Activated naive CD4-positive, alpha-beta T cell treated with anti-CD3 and anti-CD28 coated beads, Interleukin-2, amount 50 U/mL, for 72 hours (primary cell): ENCODE measurements at places on chromosomes 2 and 18. TPM values are rescaled to one million over a fixed set of nuclear protein-coding genes. Genes with fewer than 3 reads are reported as not detected.

Gene KDSR
- 69.1 TPM for total RNA-seq

Gene BMP10
- not detected for total RNA-seq

Gene TRAPPC12
- total RNA-seq = 71.4 TPM

DNA sequence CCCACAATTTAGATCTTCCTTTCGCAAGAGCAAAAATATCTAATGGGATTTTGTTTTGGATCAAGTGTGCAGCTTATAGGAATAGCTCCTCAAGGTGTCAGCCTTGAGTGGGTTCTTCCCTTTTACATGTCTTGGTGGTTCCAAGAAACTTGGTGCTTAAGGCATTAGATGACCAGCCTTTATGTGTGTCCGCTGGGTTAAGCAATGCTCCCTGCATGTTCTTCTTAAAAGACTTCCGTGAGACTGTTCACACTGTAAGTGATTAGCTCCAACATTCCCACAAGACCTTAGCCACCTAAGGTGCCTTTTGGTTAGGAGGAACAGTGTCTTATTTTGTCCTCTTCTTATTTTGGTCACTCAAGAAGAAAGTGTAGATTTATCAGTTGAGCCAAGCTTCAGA, 44.3 kb upstream of the GPR39 start:
- no peak for DNase-seq

DNA sequence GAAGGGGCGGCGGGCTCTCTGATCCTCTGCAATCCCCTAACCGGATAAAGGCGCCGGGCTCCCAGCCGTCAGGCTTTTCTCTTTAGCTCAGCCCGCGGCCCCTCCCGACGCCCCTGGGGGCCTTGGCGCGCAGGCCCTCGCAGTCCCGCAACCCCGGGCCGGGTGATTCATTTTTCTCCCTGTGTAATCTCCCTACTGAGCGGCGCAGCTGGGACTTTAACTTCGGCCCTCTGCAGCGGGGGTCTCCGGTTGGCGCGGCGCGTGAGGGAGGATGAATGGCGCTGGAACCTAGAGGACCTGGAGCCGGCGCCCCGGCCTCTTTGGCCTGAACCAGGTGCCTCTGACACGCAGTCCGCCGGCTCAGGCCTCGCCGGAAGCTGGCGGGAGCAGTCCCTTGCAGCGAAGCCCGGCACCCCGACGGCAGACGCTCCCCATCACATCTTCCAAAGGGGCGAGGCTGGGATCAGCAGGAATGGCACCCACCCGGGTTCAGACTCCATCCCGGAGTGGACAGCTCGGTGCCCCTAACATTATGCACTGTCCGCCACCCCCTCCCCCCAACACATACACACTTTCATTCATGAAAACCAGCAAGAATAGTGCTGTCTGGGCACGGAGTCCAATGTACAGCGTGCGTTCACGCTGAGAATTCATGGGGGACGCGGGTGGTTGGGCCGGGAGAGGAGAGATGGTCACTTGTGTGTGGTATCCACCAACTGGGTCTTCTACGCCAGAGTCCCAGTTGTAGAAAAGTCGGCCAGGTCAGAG, 1.2 kb downstream of the CNGA3 start:
- no peak for DNase-seq

- no peak for DNase-seq
These were observed 41.0 kb downstream of the SLC14A2 start for GRCh38 chr18:45656194-45656770.

DNA sequence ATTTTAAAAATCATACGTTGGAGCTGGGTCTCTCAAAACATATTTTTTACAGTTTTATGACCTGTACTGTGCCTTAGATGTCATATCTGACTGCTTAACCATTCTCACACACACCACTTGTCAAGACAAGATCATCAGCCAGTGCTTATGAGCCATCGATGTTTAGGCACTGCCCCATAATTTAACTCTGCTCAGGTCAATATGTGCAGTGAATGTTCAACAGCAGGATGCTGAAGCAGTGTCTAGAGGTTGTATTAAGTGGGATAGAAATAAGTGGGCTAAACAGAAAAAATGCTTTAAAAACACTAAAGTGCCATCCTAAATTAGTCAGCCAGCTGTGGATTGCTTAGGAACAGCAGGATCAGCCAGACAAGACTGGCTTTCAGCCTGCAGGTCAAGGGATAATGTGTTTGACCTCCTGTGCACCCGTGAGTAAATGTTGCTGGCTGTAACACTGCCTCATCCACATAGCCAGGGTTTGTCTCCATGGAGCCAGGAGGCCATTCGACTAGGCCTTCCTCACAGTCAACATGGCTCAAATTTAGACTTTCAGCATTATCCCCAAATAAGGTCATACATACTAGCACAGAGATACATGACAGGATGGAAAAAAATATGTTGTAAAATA, 139.0 kb upstream of the NXPH2 start:
- no peak for DNase-seq

- no peak for DNase-seq
These were observed 46.2 kb downstream of the FAM98A start for GRCh38 chr2:33552758-33553461.

DNA sequence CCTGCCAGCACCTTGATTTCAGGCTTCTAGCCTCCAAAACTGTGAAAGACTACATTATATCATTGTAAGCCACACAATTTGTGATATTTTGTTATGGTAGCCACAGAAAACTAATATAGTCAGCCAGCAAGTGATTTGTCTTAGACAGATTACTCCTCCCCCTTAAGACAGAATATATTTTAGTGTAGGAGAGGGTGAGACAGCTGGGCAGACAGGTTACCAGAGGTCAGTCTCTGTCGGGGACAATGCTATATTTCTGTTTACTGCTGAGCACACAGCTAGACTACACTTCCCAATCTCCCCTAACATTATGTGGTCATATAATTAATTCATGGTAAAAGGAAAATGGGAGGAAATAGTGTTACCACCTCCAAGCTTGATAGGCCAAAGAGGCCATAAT, 185.8 kb upstream of the PIK3C3 start:
- no peak for DNase-seq

GRCh38 chr2:85888020-85888683, 638 bp downstream of the ST3GAL5 start:
- peak; percentile 37 for DNase-seq

GRCh38 chr2:173673640-173674039, 291.5 kb downstream of the SP3 start:
- no peak for DNase-seq
